ENCODE measurements at places on chromosomes 12 and 14.

DNA sequence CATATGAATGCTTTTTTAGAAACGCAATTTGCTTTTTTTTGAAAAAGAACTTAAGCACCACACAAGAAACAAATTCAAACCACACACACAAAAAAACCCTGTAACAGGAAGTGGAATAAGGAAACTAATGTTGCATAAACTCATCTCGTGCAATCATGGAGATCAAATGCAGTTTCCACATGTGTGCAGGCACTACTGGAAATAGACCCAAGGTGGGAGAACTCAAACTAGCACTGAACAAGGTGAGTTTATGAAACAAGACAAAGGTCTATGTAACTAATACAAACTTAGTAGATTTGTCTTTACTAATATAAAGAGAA lies 17.5 kb downstream of the NIN start:
- DNase-seq: peak; percentile 49

DNA sequence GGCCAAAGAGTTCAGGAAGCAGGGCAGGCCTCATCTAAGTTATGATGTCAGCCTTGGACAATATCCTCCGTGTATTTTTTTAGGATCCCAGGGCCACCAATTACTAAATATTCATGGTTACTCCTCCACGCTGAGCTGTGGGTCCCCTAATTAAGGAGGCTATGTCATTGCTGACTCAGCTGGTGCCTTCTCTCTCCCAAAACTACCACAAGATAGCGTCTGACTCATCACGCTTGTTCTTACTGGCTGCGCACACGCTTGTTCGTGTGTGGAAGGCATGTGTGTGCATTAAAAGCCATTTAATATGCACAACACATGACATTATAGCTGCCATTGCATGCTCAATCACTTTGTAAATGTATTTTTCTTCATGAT lies 78.3 kb downstream of the GSC start:
- no peak for DNase-seq

GRCh38 chr14:35242599-35243311 lies 49.4 kb upstream of the PSMA6 start:
- DNase-seq: no peak

DNA sequence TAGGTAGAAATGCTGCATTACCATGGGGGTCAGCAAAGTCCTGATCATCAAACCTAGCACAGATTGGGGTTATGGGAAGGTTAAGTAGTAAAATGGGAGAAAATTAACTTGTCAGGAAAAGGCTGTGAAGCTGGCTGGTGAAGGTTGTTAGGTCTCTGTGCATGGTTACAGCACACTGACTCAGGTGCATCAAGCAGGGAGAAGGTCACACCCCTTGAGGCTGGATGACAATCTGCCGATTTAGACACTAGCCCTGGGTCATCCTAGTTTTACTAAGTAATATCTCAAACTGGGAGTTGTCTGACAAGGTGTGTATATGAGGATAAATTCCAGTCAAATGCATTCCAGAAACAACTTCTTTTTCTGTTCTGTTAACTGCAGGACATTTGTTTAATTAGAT lies 271.1 kb upstream of the LRIG3 start:
- no peak for DNase-seq

- no peak for DNase-seq
Measured at GRCh38 chr14:104903990-104904389, 20.7 kb upstream of the PLD4 start.

DNA sequence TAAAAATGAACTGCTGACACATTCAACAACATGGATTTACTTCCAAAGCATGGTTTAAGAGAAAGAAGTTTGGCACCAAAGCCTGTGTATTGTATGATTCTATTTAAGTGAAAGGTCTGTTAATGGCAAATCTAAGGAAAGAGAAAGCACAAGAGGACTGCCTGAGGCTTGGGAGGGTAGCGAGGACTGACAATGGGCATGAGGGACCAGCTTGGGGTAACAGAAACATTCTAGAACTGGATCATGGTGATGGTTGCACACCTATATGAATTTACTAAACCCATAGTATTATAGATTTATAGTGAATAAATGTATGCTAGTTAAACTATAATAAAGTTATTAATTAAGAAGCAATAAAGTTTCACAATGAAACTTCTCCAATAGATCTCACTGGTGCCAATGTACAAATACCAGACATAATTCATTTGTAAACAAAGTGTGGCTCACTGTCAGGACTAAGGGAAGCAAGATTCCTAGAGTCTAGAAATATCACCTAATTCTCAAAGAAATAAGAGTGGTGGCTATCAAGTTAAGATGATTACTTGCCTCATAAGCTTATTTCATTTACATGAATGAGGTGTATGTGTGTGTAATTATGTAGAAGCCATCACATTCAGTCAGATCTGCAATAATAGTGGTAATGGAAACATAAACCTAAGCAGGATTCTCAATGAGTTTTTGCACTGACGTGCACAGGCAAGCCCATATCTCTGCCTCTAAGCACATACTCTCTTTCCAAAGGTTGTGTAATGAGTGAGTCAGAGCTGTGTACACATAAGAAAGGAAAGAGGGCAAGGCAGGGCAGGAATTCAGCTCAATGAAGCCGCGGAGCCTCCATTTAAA lies 353.4 kb downstream of the KCNH5 start:
- no peak for DNase-seq

DNA sequence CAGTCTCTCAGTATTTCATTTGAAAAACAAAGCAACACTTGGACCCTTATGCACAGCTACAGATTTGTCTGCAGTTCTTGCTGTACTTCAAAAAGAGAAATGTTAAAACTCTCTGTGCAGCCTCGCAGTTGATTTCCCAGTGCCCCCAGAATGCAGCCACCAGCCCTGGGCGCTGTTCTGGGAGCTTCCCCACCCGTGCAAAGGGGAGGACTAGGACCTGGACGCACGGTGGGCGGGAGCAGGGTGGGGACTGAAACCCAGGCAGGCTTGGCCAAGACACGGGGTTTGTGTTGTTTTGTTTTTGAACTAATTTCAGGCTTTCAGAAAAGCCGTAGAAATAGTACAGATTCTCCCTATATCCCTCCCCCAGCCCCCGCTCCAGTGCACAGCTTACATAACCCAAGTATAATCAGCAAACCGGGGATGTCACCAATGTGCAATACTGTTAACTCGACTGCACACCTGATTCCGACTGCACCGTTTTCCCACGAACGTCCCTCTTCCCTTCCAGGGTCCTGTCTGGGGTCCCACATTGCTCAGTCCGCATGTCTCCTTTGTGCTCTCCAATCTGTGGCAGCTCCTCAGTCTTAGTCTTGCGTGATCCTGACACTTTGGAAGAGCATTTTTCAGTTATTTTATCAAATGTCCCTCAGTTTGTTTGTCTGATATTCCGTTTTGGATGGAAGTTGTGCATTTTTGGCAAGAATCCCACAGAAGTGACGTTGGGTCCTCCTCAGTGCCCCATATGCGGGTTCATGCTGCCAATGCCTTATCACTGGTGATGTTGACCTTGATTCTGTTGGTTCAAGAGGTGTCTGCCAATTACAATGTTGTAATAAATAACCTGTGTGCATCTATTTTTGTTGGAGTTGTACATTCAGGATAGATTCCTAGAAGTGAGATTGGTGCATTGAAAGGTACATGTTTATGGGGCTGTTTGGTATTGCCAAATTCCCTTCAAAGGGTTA lies 95.9 kb downstream of the SETD3 start:
- no peak for DNase-seq

DNA sequence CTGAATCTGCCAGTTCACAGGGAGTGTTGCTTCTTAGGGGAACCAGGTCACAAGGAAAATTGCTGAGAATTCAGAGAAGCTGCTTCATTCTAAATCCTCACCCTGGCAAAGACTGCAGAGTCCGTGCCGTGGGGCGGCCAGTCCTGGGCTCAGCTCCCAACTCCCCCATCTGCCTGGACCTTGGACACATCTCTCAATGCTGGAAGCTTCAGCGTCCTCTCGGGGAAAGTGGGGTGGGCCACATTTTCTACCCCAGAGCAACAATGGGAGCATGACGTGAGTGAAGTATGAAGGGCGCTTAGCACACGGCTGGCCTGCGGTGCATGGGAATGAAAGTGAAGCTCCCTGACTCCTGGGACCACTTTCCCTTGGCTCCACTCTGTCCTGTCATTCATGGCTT lies 31.2 kb downstream of the HVCN1 start:
- no peak for DNase-seq

DNA sequence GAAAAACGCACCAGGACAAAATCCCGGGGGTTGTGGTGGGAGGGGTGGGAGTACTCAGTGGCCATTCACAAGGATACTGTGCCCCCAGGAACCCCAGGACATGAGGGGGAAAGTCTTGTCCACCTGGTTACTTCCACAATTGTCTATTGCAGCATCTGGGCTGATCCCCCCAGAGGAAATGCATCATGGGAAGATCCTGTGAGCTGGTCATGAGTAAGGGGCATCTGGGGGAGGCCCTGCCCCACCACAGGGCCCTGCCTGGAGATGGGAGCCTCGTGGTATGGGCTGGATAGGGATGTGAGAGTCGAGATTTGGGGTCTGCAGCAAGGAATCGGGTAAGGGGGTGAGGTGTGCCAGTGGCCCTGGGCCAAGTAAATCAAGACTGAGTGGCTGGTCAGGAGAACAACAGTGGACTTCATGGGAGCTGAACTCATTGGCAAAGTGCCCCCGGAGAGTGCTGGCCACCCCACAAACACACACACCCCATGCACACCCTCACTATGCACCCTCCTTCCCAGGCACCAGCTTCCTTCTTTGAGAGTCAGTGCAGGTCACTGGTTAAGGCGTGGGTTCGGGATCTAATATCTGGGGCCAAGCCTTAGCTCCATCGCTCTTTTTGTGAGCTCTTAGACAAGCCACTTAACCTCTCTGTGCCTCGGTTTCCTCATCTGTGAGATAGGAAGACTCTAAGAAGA lies 3.0 kb upstream of the SERPINA1 start:
- DNase-seq: no peak

GRCh38 chr14:32102152-32102787 lies 25.2 kb downstream of the ARHGAP5 start:
- peak; percentile 60 for DNase-seq

GRCh38 chr14:36975834-36976233 lies 196.6 kb downstream of the SLC25A21 start:
- no peak for DNase-seq

DNA sequence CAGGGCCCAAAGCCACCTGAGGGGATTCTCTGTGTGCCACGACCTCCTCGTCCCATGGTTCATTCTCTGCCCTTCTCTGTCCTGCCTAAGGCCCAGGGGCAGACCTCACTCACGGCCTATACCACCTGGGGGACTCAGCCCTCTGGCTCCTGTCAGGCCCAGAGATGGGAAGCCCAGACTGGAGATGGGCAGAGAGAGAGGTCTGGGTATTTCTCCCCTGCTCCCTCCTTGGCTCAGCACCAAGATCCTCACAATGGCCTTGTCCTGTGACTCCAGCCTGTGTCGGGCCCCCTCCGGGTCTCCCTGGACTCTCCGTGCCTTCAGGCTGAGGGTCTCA lies 46.9 kb upstream of the BCL11B start:
- DNase-seq: no peak

GRCh38 chr12:113333877-113334785 lies 778 bp downstream of the SLC8B1 start:
- DNase-seq: peak; percentile 22
